ENCODE measurements at places on chromosomes 16 and 17.

- DNase-seq: no peak
Measured at GRCh38 chr16:65480281-65481091, 358.6 kb upstream of the CDH11 start.

DNA sequence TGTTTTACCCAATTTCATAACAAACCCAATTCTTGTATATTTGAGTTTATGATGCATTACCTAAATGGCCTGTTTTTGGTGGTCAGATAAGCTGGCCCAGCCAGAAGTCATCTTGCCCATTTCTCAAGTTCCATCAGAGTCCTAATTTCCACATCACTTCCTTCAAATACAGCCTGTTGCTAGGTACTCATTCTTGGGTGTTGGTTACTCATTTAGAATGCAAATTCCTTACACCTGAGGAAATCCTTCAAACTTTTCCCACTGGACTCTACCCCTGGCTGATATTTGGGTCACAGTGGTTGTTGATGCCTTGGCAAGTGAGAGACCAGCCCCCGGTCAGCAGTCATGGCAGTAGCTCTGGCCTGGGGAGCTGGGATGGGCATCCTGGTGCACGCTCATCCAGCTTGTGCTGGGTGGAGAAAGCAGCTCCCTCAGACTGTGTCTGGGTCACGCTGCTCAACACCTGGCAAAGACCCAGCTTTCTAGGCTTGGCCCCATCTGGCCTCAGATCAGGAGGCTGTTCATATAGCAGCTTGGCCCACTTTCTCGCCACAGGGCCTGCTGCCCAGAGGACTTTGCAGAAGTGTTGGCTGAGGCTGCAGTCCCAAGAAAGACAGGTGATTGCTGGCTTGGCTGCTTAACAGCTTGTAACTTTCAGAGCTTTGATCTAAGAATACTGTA lies 25.8 kb downstream of the WSB1 start:
- DNase-seq: no peak

DNA sequence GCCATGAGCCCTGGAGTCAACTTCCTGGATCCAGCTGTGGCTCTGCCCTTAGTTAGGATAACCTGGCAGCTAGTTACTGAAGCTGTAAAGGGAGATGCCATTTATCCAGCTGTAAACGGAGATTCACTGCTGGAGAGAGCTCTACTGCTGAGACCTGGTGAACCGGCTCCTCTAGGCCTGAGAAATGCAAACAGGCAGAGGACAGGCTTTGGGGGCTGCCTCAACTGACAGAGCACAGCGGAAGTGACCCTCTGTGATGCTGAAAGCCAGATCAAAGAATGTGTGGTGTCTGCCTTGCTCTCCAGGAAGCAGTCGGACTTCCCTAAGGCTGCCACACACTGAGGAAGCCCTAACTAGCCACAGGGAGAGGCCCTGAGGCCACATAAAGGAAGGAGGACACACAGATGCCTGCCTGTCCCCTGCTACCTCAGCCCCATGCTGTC lies 21.9 kb upstream of the GPRC5C start:
- DNase-seq: peak; percentile 4

DNA sequence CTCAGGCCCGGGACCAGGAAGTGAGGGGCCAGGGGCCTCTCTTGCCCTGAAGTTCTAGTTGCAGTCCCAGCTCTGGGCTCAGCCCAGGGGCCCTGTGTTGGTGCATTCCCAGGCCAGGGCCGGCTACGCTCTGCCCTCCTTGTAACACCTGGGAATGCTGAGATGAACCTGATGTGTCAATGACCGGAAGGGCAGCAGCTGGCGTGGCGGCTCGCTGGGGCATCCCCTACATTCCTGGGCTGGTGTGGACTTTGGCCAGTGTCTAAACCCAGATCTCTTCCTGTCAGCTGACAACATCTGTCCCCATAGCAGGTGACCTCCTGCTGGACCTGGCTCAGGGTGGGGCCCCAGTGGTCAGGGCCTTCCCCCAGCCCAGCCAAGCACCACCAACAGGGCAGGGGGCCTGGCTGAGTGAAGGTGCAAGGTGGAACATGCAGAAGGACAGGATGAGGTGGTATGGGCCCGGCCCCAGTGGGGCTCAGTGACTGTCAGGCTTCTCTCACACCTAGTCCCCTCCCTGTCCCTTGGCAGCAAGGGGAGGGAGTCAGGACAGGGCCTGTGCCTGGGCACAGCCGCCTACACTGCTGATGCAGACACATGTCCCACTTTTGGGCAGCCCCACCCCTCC lies 15.9 kb downstream of the FAM83G start:
- DNase-seq: no peak

DNA sequence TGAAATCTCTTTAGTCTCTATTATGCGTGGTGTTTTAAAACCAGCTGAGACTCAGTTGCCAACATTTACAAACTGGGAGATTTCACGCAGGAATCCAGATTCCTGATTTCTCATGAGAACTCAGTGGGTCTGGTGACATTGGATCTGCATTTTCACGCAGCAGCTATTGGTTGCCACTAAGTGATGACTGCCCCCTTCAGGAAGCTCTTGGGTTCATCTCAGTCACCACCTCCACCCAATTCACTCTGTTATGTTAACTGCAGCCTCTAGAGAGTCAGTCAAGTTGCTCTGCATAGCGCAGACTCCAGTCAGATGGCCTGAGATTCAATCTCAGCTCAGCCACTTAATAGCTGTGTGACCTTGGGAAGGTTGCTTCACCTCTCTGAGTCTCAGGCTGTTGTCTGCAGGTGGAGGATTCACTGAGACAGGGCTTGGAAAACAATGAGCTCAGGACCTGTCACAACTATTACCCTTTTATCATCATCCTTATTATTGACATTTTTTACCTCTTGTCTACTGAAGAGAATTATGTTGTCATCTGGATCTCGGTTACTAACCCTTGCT lies 6.4 kb downstream of the SHISA9 start:
- peak; percentile 28 for DNase-seq

GRCh38 chr17:34537445-34537844 lies 41.9 kb upstream of the TMEM132E start:
- no peak for DNase-seq

DNA sequence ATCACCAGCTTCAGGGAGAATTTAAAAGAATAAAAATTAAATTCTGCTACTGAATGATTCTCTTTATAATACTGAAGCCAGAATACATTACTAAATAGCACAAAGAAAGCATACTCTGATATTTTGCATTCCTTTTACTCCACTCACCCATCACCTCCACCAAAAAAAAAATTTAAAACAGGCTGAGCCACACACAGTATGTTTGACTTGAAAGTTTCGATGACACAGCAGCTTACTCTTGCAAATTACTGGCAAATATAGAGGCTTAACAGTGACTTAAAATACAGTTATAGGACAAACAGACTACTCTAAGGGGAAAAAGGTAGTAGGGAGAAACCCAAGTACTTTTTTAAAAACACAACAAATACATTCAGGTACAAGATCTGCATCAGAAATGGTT lies 39.2 kb downstream of the GPATCH8 start:
- DNase-seq: no peak

- no peak for DNase-seq
Measured at GRCh38 chr17:17109256-17109655, 67.0 kb downstream of the MPRIP start.

GRCh38 chr16:68238029-68238345 lies 2.1 kb upstream of the ESRP2 start:
- DNase-seq: no peak

DNA sequence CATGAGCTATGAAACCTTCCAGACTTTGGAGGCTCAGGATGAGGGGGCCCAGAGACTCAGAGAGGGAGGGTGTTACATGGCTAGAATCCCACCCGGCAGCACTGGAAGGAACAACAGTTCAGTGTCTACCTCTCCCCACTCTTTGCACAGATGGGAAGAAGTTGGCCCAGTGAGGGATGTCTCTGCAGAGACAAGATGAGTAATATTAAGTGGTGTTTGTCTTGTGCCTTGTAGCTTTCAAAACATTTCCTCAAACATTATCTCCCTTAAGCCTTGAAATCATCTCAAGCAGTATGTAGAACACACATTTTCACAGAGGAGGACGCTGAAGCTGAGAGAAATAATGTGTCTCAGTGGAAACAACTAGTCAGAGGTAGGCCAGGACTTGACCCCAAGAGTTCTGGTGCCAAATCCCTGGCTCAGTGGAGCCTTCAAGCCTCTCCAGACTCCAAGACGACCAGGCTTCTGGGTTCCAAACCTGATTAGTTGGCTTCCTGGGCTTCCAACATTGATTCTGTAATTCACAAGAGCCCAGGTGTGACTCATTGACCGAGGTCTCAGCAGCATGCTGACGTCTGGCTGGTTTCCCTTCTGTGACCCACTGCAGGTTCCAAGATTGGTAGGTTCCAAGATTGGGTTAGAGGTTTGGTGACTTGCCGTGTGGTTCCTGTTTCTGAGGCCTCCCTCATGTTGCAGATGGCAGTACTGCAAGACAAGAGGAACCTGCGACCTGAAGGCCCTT lies 7.4 kb downstream of the RNF112 start:
- DNase-seq: no peak

Data from Jurkat, Clone E6-1 (cell line).